Bronchial epithelial cell (primary cell): ENCODE measurements at places on chromosomes 12 and 14. TPM values are rescaled to one million over a fixed set of nuclear protein-coding genes. Genes with fewer than 3 reads are reported as not detected.

Gene CLEC6A
- total RNA-seq: under 0.01 TPM in 1 of 2 replicates, not detected in the other

Gene CDK17
- total RNA-seq: 28.3 and 34.5 TPM in 2 replicates

Gene RNASE7
- total RNA-seq: 8.2 and 12.1 TPM in 2 replicates

Gene OTX2
- total RNA-seq: not detected in 2 replicates

Gene MYH6
- not detected in 2 replicates for total RNA-seq

Gene ENDOU
- 0.38 TPM in 1 of 2 replicates, not detected in the other for total RNA-seq

Gene OR11H6
- not detected in 2 replicates for total RNA-seq

Gene MYRFL
- 0.26 and 0.51 TPM in 2 replicates for total RNA-seq

Gene KRT86
- 0.26 TPM in 2 replicates for total RNA-seq

Gene BEGAIN
- total RNA-seq: 0.51 and 1.1 TPM in 2 replicates

- no peak for DNase-seq
Measured at GRCh38 chr12:79827484-79827883, 107.4 kb downstream of the PPP1R12A start.

DNA sequence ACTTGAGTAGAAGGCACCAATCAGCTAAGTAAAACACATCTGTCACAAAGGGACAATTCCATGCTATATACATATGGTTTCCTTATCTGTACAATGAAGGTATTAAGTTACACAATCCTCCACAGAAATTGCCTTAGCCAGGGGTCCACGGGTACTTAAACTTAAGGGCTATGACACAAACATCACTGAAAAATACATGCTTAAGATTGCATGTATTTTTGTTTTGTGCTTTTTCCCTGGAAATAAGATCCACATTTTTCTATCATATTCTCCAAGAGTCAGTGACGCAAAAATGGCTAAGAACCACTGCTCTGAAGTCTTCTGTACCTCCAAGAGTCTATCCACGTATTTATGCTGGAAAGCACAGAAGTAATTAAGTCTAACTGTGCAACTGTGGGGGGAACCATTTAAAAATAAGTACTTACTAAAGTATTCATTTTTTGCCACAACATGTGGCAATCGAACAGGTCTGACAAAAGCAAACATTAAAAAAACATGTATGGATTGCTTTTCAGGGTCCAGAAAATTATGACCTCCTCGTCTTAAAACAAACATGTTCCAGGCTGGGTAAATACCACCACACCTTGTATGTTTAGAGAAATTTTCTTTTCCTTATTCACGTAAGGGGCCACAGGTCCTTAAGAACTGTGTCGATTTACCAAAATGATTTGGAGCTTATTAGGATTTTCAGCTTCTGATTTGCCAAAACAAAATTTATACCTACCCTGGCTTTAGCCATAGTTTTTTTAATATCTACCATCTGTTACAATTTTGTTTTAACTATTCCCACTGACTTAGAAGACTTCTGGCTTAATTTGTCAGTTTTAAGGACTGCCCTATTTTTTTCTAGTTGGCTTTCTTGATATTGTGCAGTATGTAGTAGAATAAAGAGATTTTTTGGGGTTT lies 2.8 kb downstream of the SLC38A2 start:
- DNase-seq: no peak

GRCh38 chr12:120278137-120279069 lies 12.9 kb upstream of the PXN start:
- no peak for DNase-seq

DNA sequence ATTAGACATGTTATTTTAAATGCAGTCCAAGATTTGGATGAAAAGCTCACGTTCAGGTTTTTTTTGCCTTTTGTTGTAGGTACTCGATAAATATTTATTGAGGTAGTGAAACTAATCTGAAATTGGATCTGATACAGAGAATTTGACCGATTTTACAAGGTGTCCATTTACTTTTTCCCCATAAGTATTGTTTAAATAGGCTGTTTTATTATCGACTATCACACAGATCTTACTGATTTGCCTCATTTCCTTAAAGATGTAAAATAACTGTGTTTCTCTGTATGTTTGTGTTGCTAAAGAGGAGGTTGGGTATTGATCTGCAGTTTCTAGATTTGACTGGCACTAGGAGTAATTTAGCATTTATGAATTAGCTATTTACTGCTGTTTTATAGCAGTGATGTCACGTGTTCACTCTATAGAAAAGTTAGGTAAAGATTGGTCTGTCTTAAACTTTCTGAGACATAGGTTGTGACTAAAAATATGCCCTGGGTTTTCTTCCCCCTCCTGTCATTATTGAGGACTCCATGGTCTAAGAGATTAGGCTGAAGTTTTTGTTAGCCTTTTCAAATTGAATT lies 3.5 kb downstream of the RAP1B start:
- no peak for DNase-seq

- no peak for DNase-seq
Measured at GRCh38 chr14:56268673-56269072, 150.5 kb downstream of the PELI2 start.

DNA sequence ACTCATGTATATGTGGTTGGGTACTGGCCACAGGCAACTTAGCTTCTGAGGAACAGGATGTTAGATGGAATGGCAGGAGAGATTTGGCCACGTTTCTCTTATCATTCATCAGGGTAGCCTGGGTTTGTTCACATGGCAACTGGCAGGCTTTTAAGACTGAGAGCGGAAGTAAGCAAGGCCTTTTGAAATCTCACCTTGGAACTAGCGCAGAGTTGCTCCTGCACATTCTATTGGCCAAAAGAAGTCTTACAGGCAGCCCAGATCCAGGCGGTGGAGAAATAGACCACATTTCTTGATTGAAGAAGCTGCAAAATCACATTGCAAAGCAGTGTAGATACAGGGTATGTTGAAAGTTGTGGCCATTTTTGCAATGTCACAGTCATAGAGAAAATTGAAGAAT lies 3.7 kb downstream of the CLEC4A start:
- no peak for DNase-seq

- DNase-seq: peak; percentile 35
Measured at GRCh38 chr14:23638414-23639047, 2.4 kb downstream of the DHRS2 start.

GRCh38 chr14:99971087-99971940 lies 93.9 kb upstream of the EVL start:
- peak; percentile 41 for DNase-seq

GRCh38 chr12:16323638-16324037 lies 23.8 kb upstream of the MGST1 start:
- DNase-seq: no peak

GRCh38 chr14:80664576-80664975 lies 277.0 kb downstream of the CEP128 start:
- peak; percentile 59 for DNase-seq

DNA sequence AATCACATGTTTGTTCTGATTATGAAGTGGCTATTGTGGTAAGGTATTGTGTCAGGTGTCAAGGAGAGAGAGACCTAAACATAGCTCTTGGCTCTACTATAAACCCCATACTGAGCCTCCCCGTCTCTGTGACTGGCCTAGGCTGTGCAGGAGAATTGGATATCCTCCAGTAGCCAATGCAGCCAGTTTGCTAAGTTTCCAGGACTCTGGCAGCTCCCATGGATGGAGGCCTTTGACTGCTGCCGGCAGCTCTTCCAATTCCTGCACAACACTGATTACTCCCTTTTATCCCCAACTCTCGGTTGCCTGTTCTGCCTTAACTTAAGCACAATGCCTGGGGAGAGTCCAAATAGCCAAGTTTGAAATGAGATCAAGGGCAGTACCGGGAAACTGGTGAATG lies 59.3 kb downstream of the ABCC9 start:
- no peak for DNase-seq

- no peak for DNase-seq
Measured at GRCh38 chr12:74959657-74960056, 250.0 kb downstream of the KCNC2 start.

- no peak for DNase-seq
Measured at GRCh38 chr14:105842105-105842504, 315.7 kb downstream of the TMEM121 start.

- DNase-seq: no peak
Measured at GRCh38 chr14:30991408-30991807, 34.0 kb upstream of the AP4S1 start.

DNA sequence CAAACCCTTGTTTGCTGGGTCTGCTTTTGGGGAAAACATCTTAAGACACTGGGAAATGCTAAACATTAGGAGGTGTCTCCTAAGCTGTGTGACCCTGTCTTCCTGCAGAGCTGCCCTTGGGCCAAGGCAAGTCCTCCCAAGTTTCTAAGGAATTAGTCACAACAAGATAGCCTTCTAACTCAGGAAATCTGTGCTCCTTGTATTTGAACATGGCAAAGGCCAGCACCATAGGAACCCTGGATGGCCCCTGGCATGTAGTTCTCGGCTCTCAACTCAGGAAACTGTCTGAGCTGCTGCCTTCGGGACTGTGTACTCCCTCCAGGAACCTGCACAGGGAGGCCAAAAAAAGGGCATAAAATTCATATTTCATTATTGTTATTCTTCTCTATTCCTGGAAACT lies 37.6 kb upstream of the LTBP2 start:
- peak; percentile 61 for DNase-seq

DNA sequence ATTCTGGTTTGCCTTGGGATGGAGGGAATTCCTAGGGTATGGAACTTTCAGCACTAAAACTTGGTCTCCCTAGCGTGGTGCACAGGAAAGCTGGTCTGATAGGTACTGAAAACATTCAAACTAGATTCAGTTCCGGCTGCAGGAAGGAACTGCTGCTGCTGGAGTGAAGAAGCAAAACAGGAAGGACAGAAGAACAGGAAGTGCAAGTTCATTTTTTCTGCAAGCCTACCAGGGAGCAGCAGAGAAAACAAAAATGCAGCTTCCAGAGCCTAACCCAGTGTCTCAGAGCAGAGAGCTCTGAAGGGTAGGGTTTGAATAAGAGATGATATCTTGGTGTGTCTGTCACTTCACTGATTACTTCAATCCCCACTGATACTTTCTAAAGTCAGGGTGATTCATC lies 165.2 kb downstream of the VRK1 start:
- no peak for DNase-seq

GRCh38 chr12:40263616-40264409 lies 39.0 kb downstream of the LRRK2 start:
- no peak for DNase-seq

DNA sequence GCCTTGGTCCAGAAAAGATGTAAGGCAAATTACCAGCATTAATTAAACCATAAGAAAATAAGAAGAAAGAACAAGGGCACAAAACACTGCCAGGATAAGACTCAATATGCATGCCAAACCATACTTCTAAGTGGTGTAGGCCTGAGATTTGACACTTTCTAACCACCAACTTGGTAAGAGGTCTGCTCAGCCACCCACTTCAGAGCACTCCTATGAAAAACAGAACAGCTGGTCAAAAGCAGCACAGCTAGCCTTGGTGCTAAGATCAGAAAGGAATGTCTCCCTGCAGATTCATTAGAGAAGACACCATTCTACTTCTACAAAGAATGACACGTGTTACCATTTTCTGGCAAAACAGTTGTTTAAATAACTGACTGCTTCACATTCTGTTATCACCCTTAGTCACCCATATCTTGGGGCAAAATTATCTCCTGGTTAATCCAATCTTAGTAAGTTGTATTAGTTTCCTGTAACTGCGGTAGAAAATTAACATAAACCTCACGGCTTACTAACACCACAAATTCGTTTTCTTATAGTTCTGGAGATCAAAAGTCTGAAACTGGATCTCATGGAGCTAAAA lies 13.2 kb downstream of the RPS6KA5 start:
- peak; percentile 20 for DNase-seq

GRCh38 chr12:68479261-68479895 lies 131.3 kb upstream of the RAP1B start:
- no peak for DNase-seq

- DNase-seq: no peak
Measured at GRCh38 chr12:94705676-94706075, 55.3 kb upstream of the TMCC3 start.

DNA sequence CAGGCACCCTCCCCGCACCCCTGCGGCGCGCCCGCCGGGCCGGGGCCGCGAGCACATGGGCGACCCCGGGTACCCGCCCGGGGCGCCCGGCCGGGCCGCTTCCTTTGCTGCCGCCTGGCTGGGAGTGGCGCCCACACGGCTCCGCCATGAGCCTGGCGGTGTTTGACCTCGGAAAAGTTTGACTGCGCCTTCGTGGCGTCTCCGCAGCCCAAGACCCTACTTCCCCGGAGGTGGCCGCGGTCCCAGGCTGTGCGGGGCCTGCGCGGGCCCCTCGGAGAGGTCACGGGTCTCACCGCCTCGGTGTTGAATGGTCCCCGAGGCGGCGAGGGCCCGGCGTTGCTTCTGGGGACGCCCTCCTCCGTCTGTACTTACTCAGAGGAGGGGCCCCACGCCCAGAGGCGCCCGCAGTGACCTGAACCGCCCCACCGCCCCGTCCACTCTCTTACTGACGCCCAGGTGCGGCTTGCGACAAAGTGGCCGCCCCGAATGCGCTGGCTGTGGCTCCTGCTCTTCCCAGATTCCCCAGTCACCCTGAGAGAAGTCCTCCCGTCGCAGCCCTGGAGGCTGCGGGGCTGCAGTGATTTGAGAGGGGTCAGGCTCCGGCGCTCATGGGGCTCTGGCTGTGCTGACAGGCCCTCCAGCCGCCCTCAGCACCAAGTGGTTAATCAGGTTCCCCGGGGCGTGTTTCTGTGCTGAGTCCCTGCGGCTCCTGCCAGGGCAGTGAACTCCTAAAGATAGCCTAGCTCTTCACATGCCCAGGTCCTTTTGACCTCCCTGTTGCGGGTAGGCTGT lies 5.8 kb downstream of the KMT5A start:
- DNase-seq: peak; percentile 46

DNA sequence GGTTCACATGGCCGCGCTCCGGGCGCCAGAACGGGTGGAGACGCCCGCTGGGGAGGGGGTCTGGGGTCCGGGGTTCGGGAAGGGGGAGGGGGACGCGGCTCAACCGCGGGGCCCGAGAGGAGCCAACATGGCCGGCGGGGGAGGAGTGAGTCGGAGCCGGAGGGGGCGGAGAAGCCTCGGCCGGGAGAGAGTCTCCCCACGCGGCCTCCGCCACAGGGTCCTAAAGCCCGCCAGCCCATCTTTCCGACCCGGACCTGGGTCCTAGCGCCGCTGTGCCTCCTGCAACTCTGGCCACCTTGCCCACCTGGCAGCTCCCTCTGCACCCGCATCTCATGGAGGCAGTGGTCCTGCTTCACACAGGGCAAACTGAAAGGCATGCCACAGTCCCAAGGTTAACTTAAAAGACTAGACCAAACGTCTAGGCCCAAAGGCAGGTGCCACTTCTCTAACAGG lies at the start of gene BAZ2A:
TSS of gene BAZ2A (minus strand) at position 147 of the 453 bp plus-strand sequence. CDS start 12,796 bp downstream, outside the sequence.
- peak; percentile 58 for DNase-seq

DNA sequence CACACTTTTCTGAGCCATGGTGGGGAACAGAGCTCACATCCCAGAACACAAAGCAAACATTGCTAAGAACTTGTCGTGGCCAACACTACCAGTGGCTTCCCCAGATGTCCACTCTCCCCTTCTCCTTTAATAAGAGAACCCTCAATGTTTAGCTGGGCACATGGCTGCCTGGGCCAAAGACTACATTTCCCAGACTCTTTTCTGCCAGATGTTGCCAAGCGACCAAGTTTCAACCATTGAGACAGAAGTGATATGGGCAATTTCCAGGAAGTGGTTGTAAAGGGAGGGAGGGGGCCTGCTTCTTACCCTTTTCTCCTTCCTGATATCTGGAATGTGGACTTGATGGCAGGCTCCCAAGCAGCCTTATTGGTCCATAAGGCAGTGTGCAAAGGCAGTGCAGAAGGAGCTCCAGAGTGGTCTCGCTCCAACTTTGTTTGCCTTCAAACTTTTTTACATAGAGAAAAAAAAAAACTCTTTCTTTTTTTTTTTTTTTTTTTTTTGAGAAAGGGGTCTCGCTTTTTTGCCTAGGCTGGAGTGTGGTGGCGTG lies 24.9 kb upstream of the JDP2 start:
- no peak for DNase-seq

- DNase-seq: no peak
Measured at GRCh38 chr12:90366286-90366685, 588.7 kb downstream of the CCER1 start.

- DNase-seq: no peak
Measured at GRCh38 chr12:130441771-130442760, 104.4 kb downstream of the PIWIL1 start.
